ENCODE measurements at places on chromosomes 1 and 21.
A peak's percentile ranks its signal among the peaks of the same experiment; 100 is the strongest.

DNA sequence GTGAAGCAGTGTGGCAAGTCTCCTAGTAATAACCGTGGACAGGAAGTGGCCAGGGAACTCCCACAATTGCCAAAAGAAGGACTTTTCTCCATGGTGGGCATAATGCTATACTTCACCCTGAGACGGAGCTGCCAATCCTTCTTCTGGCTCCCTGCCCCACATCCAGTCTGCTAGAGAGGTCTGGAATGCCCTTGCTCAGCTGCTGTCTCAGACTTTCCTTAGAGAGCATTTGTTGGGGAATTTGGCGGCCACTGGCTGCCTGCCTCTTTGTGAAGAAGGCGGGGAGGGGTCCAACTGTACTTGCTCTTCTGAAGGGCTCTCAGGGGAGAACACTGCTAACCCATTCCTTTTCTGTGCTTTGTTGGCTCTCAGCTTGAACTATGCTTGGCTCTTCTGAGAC, 123.7 kb upstream of the EDN2 start:
- DNase-seq, result no peak

DNA sequence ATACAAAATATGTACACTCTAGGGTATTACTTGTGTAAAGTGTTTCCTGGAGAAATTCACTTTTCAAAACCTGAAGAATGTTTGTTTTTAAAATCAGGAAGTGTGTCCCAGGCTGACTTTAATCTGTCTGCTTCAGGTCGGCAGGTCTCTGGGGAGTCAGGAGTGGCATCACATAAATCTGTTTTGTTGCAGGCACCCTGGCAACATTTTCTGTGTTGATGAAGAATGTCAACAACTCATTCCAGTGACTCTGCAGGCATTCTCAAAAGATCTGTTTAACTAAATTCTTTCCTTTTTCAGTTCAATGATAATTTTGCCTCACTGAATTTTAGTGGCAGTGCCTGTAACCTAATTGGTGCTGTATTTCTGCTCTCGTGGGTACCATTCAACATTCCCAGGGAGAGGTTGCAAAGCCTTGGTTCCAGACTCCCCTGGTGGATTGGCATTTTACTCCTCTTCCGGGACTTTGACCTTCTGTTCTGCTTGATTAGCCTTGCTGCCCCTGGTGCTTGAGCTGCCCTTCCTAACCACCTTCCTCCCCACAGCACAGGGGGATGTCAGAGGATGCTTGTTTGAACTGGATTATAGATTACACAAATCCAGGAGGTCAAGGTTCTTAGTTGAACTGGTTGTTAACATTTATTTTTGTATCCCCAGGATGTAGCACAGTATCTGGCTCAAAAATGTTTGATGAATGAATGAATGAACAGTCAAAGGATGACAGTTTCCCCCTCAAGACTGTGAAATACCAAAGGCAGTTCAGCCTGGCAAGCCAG, 55.4 kb upstream of the LPGAT1 start:
- no peak for DNase-seq

DNA sequence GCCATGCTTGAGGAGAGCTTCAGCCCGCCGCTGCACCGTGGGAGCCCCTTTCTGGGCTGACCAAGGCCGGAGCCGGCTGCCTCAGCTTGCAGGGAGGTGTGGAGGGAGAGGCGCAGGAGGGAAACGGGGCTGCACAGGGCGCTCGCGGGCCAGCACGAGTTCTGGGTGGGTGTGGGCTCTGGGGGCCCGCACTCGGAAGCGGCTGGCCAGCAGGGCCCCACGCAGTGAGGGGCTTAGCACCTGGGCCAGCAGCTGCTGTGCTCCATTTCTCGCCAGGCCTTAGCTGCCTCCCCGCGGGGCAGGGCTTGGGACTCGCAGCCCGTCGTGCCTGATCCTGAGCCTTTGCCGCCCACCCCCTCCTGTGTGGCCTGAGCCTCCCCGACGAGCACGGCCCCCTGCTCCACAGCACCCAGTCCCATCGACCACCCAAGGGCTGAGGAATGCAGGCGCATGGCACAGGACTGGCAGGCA, 1554.0 kb downstream of the KCNT2 start:
- DNase-seq, result no peak

- no peak for DNase-seq
Observed at GRCh38 chr1:28200234-28200873, 23.9 kb upstream of the PTAFR start.

DNA sequence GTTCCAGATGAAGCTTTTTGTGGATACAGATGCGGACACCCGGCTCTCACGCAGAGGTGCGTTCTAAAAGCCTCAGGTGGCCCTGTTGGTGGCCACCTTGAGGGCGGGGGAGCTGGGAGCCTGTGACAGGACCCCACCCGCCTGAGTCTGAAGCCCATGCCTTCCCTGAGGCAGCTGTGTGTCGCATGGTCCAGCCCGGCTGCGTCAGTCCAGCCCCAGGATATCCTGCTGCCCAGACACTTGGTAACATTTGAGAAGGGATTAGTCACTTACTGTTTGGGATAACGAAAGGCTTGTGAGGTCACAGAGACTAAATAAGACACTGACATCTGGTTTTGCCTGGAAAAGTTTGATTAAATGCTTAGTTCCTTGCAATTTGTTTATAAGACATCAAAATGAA, 68.9 kb downstream of the UCK2 start:
- no peak for DNase-seq

DNA sequence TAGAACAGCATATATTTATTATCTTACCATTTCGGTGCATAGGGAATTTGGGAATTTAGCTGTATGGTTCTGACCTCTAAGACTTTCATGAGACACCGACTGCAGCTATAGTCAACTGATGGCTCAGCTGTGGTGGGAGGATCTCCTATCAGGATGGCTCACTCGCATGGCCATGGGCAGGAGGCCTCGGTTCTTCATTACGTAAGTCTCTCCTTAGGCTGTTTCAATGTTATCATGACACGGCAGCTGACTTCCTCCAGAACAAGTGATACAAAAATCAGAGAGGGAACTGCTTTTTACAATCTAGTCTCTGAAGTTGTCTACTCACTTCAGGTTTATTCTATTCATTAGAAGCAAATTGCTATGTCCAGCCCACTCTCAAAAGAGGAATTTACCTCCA, 13.3 kb upstream of the CAPN8 start:
- no peak for DNase-seq

DNA sequence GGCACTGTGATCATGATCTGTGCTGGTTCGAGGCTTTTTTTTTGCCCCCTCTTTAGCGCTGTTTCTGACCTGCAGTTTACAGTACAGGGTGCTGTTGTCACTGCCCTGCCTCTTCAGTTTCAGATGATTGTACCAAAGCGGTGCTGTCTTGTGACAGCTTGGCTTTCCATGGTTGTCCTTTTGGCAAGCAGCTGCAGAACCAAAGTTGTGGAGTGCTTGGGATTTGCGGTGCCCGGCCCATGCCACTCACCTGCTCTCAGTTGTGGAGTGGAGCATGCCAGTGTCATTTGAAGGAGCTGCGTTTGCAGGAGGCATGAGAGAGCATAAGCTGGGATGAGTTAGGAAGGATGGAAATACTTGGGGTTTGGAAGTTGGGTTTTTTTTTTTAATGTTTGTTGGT, 48.4 kb downstream of the DOP1B start:
- no peak for DNase-seq

GRCh38 chr1:55172272-55172671, 42.9 kb downstream of the USP24 start:
- no peak for DNase-seq

DNA sequence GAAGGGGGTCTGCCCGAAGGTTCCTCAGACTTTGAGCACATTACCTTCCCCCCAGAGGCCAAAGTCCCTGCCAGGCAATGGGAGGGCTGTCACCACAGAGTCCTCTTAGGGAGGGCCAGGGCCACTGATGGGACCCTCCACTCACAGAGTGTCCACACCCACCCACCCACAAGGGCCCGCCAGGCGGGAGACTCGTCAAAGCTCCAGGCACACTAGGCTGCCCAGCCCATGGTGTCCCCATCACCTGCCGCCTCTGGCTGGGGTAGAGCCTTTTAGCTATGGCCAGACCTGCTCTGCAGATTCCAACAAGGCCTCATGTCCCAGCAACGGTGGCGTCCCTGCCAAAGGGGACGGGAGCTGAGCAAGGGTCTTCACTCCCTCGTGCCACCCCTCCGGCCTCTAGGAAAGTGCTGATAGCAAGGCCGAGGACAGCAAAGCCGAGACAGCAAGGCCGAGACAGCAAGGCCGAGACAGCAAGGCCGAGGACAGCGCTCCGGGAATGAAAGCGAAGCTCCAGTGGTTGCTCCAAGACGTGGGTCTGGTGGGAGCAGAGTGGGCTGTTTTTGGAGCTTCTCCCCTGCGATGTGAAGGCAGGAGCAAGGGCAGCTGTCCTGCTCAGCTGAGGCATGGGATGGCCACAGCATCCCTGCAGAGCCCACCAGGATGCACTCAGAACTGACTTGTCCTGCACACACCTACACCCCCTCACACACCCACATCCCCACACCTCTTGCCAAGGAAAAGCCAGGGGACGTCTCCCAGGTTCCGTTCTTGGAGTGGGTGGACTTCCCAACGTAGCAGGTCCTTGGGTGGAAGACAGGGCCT, 123.4 kb downstream of the CRYAA start:
- no peak for DNase-seq

DNA sequence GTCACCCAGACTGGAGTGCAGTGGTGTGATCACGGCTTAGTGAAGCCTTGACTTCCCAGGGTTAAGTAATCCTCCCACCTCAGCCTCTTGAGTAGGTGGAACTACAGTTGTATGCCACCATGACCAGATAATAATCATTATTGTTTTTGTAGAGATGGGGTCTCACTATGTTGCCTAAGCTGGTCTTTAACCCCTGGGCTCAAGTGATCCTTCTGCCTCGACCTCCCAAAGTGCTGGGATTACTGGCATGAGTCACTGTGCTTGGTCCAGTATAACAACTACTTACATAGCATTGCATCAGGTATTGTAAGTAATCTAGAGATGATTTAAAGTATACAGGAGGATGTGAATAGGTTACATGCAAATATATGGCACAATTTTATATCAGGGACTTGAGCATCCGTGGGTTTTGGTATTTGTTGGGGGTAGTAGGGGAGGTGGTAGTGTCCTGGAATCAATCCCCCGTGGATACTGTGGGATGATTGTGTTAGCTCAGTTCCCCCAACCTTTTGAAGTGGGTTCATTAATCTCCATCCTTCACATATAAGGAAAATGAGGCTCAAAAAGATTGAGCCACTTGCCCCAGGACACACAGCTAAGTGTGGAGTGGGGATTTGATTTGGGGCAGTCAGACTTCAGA, 61.4 kb upstream of the CNIH3 start:
- DNase-seq, result no peak

DNA sequence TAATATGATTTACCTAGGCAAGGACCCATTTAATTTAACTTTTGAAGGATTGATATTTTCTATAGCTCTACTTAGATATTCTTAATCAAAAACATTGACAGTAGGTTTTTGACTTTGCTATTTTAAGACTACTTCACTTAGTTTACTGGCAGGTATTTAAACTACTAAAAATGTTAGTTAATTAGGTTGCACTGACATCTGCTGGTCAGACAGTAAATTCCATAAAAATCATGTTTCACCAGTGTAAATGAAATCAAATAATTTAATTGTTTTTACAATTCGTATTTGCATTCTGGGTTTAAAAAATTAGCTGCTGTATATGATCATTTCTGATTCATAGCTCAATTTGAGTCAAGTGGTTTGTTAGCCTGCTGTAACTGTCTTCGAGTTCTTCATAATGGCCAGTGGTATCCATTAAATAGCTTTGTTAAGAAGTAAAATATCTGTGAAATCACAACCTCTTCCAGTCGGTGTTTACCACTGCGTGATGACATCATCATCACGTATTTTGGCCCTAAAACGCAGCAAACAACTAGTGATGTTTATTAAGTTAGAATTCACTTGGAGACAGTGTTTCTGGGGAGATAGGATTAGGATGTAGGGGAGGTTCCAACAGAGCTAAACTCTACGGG, 26.2 kb downstream of the EXTL2 start:
- DNase-seq, result peak; percentile 25

- no peak for DNase-seq
Observed at GRCh38 chr1:154759196-154759595, 110.9 kb downstream of the KCNN3 start.

- DNase-seq, result no peak
Observed at GRCh38 chr1:112231331-112231730, 164.7 kb upstream of the CTTNBP2NL start.

DNA sequence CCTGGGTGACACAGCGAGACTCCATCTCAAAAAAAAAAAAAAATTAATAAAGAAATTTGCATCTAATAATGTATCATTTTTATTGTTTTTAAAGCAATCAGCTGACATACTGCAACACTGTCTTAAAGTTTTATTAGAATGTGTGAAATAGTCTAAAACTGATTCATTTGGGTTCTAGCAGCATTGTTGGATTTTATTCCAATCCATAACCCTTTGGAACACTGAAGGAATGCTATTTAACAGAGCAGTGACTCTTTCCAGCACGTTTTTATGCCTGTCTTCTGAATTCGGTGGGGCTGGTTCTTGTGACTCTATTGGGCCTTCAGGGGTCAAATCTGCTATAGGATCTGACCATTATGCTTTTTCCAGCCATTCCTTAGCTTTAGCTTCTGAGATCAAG, 18.2 kb upstream of the FMO4 start:
- no peak for DNase-seq

- no peak for DNase-seq
Observed at GRCh38 chr1:175167861-175168260, 24.7 kb downstream of the KIAA0040 start.

DNA sequence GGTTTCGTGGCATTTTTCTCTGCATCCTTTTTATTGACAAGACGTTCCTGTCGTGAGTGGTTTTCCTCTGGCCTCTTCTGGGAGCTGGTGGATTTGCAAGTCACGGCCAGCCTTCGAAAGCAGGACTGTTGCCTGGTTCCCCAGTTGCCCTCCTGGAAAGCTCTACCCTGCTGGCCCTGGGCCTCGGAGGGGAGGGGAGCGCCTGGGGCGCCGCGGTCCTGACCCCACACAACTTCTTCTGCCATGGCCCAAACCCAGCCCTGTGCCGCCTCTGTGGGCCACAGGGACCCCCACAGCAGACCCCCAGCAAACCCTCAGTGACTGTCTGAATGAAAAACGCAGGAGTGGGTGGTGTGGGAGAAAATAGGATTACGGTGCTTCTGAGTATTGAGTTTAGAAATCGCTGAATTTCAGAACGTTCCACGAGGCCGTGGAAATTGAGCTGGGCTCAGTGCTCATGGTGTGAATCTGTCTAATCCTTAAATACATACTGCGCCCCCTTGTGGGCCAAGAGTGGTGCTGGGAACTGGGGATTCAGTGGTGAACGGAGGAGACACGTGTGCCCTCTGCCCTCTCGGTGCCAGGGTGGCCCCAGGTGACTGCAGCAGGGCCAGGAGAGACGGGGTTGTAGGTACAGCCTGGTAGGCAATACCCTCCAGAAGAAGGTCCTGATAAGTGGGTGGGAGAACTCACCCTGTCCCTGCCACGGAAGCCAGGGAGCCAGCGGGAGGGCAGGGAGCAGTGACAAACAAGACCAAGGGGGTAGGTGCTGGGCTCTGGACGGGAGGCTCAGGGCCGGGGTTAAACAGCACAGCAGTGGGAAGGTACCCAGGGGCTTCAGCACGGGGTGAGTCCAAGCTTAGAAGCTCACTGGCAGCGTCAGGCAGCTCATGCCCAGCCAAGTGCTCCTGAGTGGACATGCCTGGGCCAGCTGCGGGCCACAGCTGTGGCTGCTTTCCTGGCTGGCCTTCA, 101.2 kb upstream of the COL6A1 start:
- DNase-seq, result peak; percentile 84

Data from mesendoderm (in vitro differentiated cells).